ENCODE measurements at places on chromosomes 4 and X. TPM values are rescaled to one million over a fixed set of nuclear protein-coding genes. Genes with fewer than 3 reads are reported as not detected.

Gene STAP1
- not detected for total RNA-seq

GRCh38 chrX:21438792-21439191 lies 64.6 kb downstream of the CNKSR2 start:
- DNase-seq: no peak

DNA sequence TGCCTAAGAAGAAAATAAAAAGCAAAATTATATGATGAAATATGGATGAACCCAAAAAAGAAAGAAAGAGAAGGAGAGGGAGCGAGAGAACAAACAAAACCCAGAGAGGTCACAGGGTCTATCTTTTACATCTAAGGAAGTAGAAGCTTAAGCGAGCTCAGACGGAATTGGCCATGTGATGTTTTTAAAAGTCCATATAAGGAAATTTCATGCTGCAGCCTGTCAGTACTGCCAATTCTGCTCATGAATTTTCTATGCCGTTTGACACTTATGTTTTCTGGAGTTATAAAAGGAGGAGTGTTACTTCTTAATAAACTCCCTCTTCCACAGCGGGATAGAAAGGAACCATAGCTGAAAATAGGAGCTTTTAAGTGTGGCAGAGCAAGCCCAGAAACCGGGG lies 32.9 kb upstream of the DCX start:
- DNase-seq: no peak

- DNase-seq: peak; percentile 39
Observed at GRCh38 chr4:13483768-13484121, 395 bp downstream of the RAB28 start.

Gene EDNRA
- 6.7 TPM for total RNA-seq

DNA sequence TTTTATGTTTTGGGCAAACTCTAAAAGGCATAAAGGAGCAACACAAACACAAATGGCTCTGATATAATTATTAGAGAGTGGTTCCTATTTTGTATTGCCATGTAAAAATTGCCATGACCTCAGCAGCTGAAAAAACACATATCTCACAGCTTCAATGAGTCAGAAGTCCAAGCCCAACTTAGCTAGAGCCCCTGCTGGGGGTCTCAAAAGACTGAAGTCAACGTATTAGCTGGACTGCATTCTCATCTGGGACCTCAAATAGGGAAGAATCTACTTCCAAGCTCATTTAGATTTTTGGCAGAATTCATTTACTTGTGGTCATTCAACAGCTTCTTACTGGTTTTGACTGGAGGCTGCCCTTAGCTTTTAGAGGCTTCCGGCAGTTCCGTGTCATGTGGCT lies 47.4 kb downstream of the FREM3 start:
- DNase-seq: no peak

GRCh38 chr4:151624626-151625565 lies 135.9 kb downstream of the GATB start:
- DNase-seq: no peak

DNA sequence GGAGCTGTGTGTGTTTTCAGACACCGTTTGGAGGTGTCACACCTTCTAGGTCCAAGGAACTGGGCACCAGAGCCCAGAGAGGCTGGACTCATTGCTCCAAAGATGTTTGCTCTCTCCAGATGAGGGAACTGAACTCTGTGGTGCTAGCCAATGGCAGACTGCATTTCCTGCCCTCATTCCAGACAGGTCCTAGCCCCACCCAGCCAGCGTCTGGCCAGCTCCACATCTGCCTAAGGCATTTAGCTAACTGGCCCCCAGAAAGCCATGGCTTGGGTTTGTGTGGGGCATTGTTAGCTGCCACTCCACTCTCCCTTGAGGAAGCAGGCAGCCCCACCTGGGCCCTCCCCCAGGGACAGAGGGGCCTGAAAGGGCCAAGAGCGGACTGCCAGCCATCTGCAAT lies 11.4 kb downstream of the FGD1 start:
- DNase-seq: peak; percentile 27

- DNase-seq: no peak
Observed at GRCh38 chrX:127908384-127908783, 143.8 kb downstream of the ACTRT1 start.

DNA sequence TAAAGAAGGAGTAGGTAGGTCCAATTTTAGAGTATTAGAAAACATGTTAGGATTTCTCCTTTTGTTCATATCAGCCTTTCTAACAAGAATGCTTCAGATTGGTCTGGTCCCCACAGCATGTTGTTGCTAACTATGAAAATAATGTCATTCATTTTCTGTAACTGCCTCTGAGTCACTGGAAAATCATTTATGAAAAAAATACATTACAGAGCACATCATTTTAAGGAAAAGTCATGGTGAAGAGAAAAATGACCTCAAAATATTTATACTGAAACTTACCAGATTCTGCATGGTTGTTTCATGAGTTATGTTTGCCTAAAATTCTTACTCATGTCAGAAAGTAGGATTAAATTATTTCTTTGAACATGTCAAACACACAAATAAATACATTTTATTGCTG lies 35.2 kb downstream of the DTHD1 start:
- no peak for DNase-seq

DNA sequence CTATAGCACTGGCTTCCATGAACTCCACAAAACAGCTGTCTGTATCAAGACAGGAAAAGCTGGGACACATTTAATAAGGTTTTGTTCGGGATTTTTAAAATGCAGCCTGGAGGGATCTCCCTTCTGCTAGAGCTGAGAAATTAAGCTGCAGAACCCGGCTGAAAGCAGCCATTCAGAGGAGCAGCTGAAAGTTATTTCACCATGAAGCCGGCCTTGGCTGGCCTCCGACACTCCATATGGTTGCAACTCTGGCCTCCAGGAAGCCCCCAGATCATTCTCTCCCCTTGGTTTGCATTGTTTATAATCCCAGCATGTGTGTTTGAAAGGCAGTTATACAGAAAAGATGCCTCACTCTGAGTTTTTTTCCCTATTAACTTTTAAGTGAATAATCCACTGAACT lies 239.4 kb downstream of the SPATA18 start:
- DNase-seq: peak; percentile 19

GRCh38 chr4:182400081-182400480 lies 156.9 kb downstream of the TENM3 start:
- DNase-seq: no peak

DNA sequence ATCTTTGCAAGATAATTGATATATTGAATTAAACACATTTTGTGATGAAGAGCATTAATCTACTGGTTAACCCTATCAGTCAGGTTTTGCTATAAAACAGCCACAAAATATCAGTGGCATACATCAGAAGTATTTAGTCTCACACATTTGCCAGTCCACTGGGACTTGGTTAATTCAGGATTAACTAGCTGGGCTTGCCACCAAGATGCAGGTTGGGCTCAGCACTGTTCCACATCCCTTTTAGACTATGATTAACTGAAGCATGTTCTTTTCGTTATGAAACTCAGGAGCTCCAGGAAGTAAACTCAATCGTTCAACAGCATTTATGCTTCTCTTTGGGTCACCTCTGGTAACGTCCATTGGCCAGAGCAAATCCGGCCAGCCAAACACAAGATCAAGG lies 538.1 kb upstream of the HS3ST1 start:
- DNase-seq: no peak

DNA sequence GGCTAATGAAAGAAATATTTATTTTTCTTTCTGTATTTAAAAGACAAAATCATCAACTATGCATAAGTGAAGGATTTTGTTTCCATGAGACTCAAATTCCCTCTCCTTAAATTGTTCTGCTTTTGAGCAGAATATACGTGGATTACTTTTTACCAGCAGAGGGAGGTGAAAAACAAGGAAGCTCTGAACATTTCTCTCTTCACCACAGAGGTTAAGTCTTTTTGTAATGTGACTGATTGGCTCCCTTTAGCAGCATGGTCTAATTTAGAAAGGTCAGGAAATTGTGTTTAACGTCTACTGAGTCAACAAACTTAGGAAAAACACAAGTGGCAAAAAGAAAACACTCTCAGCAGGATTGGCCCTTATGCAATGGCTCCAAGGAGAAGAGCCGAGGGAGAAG lies 55.1 kb upstream of the F9 start:
- DNase-seq: no peak

Gene PWWP3B
- total RNA-seq: 10.0 TPM

Gene CSAG3
- total RNA-seq: not detected

- DNase-seq: no peak
Observed at GRCh38 chr4:139208404-139208945, 31.5 kb upstream of the ELF2 start.

Gene EPGN
- not detected for total RNA-seq

DNA sequence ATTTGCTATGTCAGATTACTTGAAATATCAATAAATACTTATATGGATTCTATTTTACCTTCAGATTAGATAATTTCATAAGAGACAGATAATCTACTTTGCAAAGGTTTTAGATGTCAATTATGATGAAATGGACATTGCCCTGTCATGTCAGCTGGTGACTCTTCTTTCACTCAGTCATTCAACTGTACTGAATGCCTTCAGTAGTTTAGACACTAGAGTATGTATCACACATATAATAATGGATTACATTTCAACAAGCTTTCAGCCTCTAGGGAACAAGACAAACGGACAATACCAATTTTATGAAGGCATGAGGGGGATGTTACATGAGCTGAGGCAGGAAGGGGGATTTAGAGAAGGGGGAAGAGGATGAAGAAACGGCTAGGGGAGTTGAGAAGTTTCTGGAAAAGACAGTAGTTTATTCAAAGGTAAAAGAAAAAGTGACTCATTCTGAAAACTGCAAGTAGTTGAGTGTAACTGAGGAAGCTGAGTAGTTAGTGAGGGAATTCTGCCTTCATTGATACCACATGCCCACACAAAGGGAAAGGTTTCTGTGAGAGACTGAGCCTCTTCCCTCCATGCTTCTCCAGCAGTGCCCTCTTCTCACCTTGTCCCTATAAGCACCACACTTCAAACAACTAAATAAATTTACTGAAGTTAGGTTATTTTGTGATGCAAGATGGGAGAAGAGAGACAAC lies 25.7 kb downstream of the SLC9B2 start:
- no peak for DNase-seq

DNA sequence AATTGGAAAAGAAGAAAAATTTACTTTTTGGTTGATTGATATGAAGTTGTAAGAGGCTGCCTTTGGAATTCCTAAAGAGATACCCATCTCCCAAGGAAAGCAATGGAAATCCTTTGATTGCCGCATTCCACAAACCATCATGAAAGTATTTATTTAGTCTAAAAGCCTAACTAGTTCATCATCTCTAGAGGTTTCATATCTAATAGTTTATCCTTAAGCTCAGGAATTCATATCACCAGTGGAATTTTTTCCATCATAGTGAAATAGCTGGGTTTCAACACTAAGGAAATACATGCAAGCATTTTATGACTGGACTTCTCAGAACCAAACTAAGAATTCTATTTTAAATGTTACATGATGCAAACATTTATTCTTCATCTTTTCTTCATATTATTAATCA lies 144.9 kb downstream of the FBXO8 start:
- no peak for DNase-seq

Gene PCDH11X
- 0.05 TPM for total RNA-seq

DNA sequence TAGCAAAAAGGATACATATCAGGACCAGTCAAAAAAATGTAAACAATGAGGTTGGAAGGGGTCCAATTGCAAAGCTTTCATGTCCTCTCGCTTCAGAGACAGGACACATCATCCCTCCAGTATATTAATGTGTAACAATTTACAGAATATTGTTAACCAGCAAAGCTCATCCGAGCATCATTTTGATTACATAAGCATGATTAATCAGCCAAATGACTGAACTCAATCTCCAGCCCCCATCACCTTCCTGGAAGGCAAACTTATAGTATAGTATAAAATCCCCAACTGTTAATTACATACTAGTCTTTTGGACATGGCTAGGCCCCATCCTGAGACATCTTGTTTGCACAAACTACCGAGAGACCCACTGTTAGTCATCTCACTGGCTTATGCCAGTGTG lies 77.6 kb upstream of the TRAM1L1 start:
- no peak for DNase-seq

Gene PLXNB3
- 3.2 TPM for total RNA-seq

GRCh38 chr4:86256086-86256485 lies 103.8 kb downstream of the MAPK10 start:
- DNase-seq: no peak

- peak; percentile 62 for DNase-seq
Observed at GRCh38 chr4:140152751-140153418, 1.1 kb downstream of the MAML3 start.

Data from heart right ventricle (tissue), 16 donors.